ENCODE measurements at places on chromosomes 3 and 15. TPM values are rescaled to one million over a fixed set of nuclear protein-coding genes. Genes with fewer than 3 reads are reported as not detected.

DNA sequence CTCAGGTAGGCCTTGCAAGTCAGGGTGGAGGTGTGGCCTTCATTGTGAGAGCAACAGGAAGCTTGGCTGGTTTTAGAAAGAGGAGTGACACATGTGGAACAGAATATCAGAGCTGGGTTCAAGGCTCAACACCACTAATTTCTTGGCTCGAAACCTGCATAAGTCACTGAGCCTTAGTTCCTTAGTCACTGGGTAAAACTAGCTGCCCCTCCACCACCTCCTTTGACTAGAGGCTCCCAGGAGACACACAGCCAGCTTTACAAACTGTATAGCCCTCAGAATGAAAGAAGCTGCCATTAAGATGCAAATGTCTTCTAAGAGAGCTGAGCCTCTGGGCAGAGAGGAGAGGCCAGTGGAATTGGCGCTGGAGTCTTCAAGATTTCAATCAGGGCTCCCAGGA is 67.7 kb downstream of the CERS3 start:
- no peak for DNase-seq

- no peak for DNase-seq
Measured at GRCh38 chr15:51038974-51039319, 55.8 kb downstream of the TNFAIP8L3 start.

GRCh38 chr15:97838606-97839210 is 121.8 kb upstream of the ARRDC4 start:
- no peak for DNase-seq

- DNase-seq, result no peak
Measured at GRCh38 chr3:18734309-18734708, 309.2 kb upstream of the SATB1 start.

GRCh38 chr15:60975218-60975617 is 253.9 kb downstream of the RORA start:
- DNase-seq, result no peak

DNA sequence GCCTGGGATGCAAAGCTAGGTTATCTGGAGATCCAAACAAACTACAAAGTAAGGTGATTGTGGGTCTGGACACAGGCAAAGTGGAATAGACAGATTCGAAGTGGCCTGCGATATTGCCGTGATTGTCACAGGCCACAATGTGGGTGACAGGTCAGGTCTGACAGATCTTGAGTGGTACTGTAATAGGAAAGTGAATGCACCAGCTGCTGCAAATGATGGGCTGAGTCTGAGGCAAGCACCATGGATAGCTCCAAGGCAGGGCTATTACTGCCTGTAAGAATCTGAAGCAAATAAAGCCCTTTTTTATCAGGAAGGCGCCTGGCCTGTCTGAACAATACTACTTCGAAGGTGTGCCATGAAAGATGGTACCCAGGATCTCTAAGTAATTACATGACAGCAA is 10.0 kb downstream of the ARMC8 start:
- no peak for DNase-seq

- DNase-seq, result no peak
Measured at GRCh38 chr15:28140062-28140461, 40.9 kb upstream of the OCA2 start.

- DNase-seq, result no peak
Measured at GRCh38 chr15:64187396-64188191, 24.8 kb upstream of the PPIB start.

DNA sequence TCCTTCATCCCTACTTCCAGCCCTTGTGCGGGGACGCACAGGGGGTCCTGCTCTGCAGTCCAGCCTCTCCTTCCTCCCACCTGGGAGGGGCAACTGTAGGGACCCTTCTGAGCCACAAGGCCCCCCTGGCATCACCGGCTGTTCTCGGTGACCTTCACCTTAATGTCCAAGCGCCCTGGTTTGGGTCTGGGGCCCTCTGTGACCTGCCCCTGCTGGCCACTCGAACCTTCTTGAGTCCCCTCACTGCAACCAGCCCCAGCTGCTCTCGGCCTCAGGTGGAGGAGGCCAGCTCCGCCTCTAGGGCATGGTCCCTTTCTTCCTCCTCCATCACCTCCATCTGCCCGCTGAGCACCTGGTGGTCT is 57.9 kb downstream of the RGMA start:
- no peak for DNase-seq

GRCh38 chr3:13136426-13136825 is 63.2 kb upstream of the IQSEC1 start:
- DNase-seq, result no peak

DNA sequence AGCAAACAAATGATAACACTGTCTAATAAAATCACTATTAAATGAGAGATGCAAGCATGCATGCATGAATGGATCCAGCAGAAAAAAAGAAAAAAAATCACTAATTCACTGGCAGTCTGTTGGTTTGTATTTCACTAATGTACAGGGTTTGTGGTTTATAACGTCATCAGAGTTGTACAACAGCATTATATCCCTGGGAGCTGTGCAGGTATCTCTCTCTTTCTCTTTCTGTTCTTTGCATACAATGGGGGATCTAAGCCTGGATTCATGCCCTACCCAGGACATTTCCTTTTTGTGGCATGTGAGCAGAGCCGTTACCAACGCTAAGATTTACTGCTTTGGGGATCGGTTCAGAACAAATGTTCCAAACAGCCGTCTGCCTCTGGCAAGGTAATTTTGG is 229.5 kb downstream of the SOX2 start:
- DNase-seq, result no peak

DNA sequence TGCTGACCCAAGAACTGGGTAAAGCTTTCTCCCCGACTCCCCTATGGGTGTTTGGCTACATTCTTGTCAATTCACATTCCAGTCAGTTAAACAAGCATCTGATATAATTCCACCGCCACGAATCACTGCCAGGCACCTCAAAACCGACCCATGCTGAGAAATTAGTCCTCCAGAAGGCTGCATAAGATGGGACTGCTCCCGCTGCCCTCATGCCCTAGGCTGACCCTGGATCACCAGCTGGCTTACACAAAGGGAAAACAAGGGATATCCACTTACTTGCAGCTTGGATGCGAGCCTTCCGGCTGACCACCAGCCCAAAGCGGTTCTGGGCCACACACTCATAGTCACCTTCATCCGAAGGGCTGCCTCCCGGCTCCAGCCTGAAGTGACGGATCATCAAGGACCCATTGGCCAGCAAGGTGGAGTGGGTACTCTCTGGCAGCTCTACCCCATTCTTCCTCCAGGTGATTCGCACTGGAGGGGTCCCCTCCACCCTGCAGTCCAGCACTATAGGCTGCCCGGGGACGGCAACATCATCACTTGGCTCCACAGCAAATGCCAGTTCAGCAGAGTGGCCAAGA is 2.9 kb downstream of the IGDCC3 start:
- DNase-seq, result no peak

GRCh38 chr3:123499322-123499721 is 50.4 kb upstream of the ADCY5 start:
- DNase-seq, result no peak

GRCh38 chr3:18987862-18988447 is 160.4 kb upstream of the KCNH8 start:
- DNase-seq, result peak; percentile 10

GRCh38 chr3:170277833-170278580 is 55.8 kb downstream of the PRKCI start:
- no peak for DNase-seq

DNA sequence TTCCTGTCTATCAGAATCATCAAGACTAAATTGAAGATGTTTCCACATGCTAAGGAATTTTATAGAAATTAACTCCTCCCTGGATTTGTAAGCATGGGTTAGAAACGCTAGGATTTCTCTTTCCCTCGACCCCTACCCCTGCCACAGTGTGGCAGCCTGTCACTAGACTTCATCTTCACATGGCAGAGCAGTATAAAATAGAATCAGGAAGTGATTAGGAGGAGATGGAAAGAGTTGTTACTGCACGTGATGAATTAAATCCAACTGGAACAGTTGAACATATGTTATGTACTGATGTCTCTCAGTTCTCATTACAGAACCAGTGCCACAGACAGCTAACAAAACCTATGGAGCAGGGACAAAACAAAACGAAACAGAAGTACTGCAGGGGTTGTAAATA is 130.0 kb upstream of the BNIP2 start:
- no peak for DNase-seq

DNA sequence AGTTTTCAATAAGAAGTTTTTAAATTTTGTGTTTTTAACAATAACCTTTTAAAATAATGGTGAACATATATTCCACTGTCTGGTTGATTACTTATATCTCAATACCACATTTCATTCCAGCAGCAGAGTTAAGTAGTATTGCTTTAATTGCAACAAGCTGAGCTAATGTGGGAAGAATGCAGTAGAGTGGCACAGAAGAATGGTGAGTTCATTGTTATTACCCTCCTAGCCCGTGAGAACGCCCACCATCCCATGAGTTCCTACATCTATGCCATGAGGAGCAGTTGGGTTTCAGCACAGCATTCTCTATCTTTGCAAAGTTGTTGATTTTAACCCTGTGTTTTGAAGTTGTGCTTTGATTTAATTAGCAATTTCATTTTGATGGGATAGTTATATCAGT is 17.8 kb upstream of the NR2E3 start:
- DNase-seq, result no peak

DNA sequence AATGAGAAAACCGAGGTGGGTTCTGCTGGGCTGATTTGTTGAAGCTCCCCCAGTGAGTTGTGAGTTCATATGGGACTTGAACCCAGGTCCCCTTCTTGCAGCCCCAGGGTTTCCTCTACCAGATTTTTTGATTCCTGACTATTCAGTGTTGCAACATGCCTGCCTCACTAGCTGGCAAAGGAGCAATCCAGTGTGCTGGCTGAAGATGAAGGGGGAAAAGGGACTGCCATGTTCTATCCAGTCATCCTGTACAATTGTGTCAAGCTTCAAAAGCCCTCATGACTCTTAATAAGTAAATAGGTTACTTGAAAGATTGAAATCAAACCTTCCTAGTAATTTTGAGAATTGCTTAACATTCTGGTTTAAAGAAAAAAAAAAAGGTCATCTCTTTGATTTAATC is 211.5 kb upstream of the TP63 start:
- no peak for DNase-seq

- peak; percentile 96 for DNase-seq
Measured at GRCh38 chr15:89197503-89197971, 23.8 kb downstream of the RLBP1 start.

The LMAN1L gene
- not detected for total RNA-seq

The ARGFX gene
- total RNA-seq, result not detected

The PARL gene
- 55.4 TPM for total RNA-seq

The SYNM gene
- total RNA-seq, result 25.9 TPM

The UMPS gene
- total RNA-seq, result 34.9 TPM

The GATA2 gene
- total RNA-seq, result 0.75 TPM
